ENCODE measurements at places on chromosomes 3 and 15.

GRCh38 chr3:108863799-108864135, 41.2 kb downstream of the TRAT1 start:
- no peak for DNase-seq

DNA sequence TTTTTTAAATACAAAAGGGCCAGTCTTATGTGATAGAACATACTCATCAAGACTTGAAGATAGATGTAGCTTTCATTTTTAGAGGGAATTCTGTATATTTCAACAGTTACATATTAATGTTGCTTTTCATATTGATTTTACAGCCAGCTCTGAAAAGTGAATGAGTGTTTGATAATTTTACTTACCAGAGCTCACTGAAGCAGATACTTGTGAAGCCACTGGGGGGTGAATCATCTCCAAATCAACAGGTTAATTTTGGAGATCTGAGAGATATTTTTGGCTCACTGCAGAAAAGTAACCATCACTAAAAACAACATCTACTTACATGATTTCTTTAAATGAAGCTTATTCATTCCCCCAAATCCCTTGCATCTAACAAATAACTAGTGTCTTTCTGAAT, 24.7 kb downstream of the TNFAIP8L3 start:
- DNase-seq, result no peak

- peak; percentile 74 for DNase-seq
These were observed 1028.2 kb downstream of the MCTP2 start for GRCh38 chr15:95259513-95259912.

GRCh38 chr3:71629289-71629688, 45.8 kb upstream of the FOXP1 start:
- peak; percentile 88 for DNase-seq

DNA sequence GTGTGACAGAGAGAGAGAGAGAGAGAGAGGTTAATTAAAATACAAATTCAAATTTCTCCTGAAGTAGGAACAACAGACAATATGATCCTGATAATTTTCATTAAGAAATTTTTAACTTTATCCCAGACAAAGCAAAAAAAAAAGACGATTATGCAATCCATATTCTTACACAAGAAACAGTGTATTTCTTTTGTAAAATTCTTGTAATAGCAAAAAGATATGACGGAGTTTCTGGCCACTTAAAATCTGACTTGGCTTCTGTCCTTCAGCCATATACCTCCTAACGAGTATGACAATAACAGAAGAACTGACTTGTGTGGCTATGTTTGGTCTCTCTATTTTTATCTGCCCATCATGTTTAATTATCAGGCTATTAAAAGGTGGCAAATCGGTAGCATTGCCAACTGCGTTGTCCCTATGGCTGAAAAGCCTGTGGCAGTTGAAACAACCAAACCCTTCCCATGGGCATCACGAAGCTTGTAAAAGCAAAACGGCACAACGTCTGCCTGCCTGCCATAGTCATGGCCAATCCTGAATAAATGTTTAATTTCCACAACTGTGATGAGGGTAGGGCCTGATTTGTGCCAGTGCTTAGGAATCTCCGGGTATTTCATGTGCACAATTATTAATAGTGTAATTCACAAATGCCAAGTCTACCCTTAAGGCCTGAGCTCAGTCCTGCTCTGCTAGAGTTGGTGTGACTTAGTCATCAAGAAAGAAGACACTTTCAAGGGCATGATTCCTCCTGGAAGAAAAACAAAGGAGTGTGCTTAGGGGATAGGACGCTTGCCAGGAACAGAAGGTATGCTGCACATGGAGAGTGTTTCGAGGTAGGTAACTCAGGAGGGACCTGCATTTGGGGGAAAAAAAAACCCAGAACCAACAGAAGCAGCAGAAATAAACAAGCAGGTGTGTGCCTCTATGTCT, 1090.2 kb downstream of the FHIT start:
- no peak for DNase-seq

DNA sequence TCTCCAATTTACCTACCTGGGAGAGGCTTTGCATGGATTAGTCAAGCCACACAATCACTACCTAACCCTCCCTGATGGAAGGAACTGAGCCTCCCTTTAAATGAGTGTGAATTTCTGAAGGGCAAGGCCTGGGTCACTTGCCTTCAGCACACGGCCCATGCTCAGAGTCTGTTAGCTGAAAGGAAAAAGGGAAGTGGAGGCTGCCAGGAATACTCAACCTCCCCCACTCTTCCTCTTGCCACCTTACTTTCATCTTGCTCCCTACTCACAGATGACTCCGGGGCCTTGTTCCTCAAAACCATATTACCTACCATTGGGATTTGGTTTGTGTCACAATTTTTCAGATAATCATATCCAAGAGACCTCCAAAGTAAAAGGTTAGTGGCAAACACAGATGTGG, 220.0 kb downstream of the ABHD5 start:
- no peak for DNase-seq

- no peak for DNase-seq
These were observed 449.5 kb upstream of the TBL1XR1 start for GRCh38 chr3:177646749-177647148.

DNA sequence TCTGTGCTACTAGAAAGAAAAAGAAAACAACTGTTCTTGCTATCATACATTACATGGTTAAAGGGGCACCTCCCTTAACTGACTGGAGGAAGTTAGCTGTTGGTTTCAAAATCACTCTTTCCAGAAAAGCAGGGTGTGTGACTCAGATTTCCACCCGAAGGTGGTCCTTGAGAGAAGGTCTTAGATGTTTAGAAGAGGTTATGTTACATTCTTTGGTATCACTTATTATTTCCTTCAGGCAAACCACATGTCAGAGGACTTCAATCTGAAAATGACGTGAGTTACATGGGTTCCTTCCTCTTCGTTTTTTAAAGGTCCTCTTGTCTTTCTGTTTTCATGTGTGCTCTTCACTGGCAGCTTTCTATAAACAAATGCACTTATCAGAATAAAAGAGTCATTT, 307.9 kb upstream of the CBLB start:
- peak; percentile 17 for DNase-seq

GRCh38 chr3:66041116-66041515, 2.4 kb upstream of the MAGI1 start:
- DNase-seq, result peak; percentile 87

DNA sequence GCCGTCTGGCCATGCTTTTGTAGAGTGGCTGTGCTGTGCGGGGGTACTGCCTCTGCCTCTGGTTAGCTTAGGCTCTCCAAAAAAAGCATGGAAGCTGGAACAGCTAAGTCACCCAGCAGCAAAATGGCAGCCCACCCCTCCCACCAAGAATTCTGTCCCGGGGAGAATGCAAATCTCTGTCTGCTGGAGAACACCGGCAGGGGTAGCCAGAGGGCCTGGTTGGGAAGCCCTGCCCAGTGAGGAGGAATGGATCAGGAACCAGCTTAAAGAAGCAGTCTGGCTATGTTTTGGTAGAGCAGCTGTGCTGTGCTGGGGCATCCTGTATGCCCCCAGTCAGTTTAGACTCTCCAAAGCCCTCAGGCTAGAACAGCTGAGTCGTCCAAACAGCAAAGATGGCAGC, 56.2 kb upstream of the PTPRG start:
- no peak for DNase-seq

DNA sequence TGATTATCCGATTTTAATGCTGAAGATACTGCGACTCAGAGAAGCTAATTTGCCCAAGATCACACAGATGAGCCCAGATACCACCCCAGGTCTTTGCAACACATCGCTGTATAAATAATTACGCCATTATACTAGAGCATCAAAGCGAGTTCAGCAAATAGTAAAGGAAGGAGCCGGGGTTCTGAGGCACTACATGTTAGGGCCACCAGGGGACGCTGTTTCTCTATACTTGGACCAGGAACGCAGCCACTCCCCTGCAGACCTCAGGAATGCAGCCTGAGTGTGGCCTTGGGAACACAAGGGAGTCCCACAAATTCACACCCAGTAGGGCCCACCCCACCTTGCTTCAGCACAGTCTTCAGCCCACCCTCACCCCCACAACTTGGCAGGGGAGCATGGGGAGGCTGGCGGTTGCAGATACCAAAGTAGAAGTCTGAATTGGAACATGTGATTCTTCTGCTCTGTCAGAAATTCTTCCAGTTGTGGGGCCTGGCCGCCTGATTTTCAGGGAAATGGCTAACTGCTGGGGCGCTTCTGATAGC, 57.8 kb upstream of the RYK start:
- DNase-seq, result peak; percentile 93

DNA sequence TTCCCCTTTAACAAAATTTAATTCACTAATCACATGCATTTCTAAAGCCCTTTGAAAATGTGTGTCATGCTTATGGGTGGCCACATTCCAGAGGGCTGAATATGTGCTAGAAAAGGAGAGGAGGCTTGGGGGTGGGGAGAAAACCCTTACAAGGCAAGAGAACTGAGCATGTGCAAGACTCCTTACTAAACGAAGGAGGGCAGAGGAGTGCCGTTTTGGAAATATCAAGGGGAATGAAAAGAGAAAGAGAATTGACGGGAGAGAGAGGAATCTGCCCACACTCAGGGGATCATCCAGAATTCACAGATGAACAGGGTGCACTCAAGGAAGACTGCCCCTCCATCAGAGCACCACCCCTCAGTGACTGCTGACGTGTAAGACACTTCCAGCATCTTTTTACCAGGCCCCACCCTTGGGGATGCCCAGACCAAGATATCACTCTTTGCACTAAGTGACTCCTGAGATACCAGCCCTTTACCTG, 37.9 kb upstream of the TSC22D2 start:
- peak; percentile 99 for DNase-seq

- DNase-seq, result no peak
These were observed 570.2 kb upstream of the ALCAM start for GRCh38 chr3:104796556-104796955.

DNA sequence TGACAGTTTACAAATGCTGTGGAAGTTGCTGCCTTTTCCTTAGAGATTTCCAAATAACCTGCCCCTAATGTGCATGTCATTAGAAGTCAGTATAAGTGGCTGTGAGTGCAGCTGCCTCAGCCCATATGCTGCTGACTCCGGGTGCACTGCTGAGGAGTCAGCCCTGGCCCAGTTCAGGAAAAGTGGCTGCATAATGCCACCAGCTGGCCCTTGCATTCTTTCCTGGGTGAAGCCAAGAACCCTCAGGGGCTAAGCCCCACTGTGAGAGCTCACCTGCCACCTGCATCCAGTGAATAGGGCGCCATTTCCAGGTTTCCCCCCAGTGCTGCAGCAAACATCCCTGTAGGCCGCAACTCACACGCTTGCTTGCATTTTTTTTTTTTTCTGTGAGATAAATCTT, 139.9 kb downstream of the TJP1 start:
- DNase-seq, result no peak

- no peak for DNase-seq
These were observed 83.3 kb upstream of the C2CD4B start for GRCh38 chr15:62248277-62248984.

DNA sequence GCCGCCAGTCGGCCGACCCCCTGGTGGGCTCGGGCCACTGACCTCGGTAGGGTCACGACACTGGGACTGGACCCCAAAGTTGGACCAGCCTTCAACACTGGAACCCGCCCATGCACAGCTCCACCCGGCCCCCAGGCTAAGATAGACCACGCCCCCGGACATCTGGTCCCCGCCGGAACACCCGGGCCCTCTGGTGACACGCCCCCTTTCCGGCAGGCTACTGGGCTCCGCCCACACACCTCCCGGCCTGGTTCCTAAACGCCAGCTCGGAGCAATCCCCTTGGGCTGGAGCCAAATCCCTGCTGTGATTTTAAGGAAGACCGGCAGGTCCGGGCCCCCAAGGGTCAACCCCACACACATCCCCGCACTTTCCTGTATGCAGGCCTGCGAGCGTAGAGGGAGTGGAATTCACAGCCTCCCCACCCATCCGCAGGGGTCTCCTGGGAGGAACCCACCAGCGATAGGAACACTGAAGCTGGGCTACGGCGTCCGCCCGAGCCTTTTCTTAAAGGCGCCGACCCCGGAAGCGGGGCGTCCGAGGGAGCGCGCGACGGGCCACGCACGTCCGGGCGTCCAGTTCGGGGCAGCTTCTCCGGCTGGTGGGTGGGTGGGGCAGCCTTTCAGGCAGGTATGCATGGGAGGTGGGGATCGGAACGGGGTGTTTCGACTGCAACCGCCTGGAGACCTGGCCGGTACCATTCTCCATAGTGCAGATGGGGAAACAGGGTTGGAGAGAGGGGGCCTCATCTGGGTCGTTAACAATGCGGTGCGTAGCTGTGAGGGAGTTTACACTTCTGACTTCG, at the start of gene HEMK1:
Gene HEMK1 (plus strand): TSS at position 576 of the 803 bp plus-strand sequence. CDS start 1,583 bp downstream, outside the sequence.
- peak; percentile 94 for DNase-seq
